T-helper 9 cell (primary cell): ENCODE measurements at places on chromosomes 11 and 22.

- no peak for DNase-seq
Observed at GRCh38 chr11:21710809-21711208, 482.1 kb upstream of the ANO5 start.

DNA sequence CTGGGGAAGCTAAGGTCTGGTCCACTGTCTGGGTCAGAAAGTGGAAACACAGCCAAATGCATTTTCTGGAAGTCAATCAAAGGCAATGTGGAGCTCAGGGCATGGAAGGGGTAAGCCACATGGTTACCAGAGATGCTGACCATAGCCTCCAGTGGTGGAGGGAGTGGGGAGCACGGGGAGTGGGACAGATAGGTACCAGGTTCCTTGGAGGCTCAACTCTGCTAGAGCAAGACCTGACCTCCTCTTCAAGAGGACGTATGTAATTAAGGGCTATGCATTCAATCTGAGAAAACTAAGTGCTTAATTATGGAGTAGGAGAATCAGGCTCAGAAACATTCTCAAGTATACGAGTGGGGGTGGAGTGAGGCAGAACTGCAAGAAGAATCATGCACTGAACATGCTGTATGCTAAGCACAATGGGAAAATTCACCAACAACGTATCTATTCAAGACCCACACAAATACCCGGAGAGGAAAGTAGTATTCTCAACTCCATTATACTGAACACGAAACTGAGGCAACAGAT is 65.2 kb upstream of the PHOX2A start:
- DNase-seq: no peak

DNA sequence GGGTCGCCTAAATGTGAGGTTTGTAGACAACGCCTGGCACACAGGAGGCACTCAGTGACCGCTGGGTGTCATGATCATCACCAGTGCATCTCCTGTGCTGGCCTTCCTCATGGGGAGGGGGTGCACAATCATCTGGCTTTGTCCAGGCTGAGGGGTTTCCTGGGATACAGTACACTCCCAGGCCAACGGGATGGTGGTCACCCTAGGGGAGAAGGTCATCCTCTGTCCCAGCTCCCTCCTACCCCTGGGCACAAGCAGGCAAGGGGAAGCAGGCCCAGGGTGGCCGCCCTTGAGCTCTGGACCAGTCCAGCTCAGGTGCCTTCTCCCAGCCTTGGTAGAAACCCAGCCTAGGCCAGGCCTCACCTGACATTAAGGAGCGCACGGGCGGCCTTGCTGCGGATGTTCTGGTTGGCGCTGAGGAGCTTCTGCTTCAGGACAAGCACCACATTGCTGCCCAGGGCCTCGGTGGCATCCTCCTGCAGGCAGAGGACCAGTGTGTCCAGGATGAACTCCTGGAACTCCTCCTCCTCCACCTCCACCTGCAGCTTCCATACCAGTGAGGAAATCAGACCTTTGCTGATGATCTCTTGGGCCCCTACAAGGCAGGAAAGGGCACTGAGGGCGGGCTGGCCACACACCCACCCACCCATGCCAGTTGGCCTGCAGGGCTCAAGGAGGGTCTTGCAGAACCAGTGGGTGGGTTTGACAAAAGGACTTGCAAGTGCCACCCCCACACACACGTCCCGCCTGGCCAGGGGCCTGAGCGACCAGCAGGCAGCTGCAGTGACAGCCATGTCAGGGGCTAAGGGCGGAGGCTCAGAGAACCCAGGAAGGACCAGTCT is 6.6 kb upstream of the GNAZ start:
- no peak for DNase-seq

GRCh38 chr22:45096256-45096907 is 67.3 kb upstream of the NUP50 start:
- peak; percentile 6 for DNase-seq

GRCh38 chr11:37770145-37770544 is 1172.1 kb upstream of the RAG2 start:
- DNase-seq: no peak

GRCh38 chr11:87020336-87020735 is 17.4 kb upstream of the TMEM135 start:
- DNase-seq: no peak

DNA sequence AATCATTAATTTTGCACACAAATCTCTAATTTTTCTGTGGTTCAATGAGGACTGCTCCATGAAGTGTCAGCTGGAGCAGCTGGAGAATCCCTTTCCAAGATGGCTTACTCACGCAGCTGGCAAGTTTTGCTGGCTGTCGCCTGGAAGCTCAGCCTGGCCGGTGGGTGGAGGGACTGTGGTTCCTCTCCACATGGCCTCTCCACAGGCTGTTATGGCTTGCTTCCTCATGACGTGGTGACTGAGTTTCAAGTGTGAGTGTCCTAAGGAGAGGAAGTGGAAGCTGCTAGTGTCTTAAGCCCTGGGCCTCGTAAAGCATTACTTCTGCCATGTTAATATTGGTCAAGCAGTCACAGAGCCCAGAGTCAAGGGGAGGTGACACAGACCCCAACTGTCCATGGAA is 14.0 kb upstream of the NRIP3 start:
- no peak for DNase-seq

DNA sequence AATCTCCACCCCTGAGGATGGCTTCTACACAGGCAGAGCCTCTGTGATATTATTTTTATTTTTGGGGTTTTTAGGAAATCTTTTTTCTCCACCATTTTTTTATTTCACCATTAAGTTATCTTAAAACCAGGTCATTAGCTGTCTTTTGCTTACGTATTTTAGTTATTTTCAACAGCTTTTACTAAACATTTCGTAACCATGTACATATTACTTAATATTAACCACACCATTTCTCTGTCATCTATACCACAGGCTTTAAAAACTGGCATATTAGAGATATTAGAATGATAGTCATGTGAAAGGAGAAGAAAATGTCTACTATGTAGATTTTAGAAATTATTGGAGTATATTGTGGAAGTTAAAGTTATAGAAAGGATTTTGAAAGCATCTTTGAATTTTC is 37.4 kb downstream of the YAP1 start:
- DNase-seq: no peak

DNA sequence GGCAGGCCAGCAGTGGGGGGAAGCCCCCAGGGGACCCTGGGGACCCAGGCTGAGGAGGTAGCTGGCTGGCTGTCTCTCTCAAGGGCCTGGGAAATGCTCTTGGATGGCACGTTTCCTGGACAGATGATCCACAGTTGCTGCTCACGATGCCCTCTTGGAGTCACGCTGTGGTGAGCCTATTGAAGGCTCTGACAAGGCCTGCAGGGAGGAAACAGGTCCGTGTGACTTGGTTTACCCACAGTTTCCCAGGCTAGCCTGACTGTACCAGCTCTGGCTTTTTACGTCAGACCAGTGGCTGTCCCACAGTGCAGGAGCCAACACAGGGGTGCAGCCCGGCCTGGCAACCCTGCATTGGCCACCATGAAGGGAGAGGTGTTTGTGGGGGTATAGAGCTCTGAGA is 29.2 kb upstream of the PPARA start:
- DNase-seq: no peak

DNA sequence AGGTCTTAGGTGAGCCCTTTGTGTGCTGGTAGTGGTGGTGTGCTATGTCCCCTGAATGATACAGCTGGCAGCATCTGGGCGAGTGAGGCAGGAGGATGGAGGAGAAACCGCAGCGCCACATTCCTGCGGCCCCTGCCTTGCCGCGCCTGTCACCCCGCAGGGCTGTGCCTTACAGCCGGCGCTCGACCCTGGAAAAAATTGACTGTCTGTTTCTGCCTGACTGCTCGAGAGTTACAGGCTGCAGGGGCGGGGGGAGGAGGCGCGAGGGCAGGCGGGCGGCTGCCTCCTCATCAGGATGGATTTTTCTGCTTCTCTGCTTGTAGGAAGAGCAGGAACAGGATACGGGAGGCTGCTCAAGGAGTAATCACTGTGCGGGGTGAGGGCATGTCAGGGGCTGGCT is 443.4 kb downstream of the MIAT start:
- no peak for DNase-seq

DNA sequence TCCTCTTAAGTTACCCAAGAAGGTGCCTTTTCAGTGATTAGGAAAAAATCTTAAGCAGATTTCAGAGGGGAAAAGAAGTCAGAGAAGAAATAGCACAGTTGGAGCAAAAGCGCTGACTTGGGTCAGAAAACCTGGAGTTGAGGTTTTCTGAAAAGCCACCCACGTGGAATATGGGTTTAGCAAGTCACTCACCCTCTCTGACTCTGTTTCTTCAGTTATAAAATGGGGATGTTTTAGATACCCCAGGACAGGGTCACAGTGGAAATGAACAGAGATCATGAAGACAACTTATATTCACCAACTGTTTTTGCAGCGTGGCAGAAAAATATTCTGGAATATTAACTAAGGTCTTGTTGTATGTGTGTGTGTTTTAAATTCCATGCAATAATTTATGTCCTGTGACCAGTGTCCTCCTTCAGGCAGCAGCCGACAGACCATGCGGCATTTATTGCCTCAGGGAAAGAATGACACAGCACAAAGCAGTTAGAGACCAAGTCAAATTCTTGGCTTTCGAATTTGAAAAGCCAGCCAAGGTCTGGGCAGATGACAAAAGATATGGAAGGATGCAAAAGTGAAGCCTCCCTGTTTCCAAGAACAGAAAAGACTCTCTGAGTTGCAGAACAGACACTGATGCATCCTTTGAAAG is 119.9 kb downstream of the MIAT start:
- DNase-seq: no peak

GRCh38 chr11:456533-456932 is 6.5 kb downstream of the PTDSS2 start:
- DNase-seq: peak; percentile 39

DNA sequence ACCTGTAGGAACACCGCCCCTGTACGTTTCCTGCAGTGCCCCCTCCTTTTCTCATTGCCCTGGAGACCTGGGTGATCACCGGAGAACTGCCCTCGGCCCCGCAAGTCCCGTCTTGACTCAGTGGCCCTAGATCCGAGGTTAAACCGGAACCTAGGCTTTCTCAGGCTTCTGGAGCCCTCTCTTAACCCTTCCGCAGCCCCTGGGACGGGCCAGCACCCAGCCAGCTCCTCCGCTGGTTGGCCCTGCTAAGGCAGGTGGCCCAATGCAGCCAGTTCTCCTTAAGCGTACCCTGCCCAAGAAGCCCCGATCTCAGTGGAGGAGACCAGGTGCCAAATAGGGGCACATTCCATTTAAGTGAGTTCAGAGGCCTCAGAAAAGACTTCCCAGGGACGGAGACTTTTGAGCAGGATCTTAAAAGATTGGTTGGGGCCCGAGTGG is 776 bp downstream of the NLRX1 start:
- DNase-seq: no peak

DNA sequence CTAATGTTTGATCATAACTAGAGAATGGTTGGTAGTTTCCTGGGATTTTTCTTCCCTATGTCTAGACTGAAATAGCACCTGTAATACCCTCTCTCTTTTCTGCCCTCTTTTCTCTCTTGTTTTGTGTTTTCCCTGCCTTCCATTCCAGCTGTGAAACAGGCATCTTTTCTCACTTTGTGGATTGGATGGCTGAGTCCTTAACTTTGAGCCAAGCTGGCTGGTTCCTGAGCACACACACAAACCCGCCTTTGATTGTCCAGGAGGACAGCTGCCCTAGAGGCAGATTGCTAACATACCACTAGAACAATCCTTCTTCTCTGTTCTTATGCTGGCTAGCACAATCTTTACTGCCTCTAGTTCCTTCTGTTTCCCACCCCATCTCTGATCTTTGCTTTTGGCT is 17.7 kb downstream of the CTNND1 start:
- no peak for DNase-seq

DNA sequence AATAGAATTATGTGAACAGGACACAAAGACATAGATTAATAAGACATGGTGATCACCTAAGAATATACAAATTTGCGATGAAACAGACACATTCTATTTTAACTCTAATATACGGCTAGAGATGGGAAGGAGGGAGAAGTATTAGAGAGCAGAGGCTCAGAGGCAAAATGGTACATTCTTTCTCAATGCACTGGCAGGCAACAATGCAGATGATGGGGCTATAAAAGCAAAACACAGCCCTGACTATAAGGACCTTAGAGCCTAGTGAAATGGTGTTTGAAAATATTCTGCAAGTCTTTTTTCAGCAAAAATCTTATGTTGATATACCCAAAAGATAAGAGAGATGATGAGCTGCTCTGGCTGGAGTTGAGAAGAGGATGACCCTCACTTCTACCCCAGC is 13.1 kb downstream of the TCF20 start:
- DNase-seq: no peak

- no peak for DNase-seq
Observed at GRCh38 chr22:35544189-35544588, 3.6 kb downstream of the RASD2 start.

DNA sequence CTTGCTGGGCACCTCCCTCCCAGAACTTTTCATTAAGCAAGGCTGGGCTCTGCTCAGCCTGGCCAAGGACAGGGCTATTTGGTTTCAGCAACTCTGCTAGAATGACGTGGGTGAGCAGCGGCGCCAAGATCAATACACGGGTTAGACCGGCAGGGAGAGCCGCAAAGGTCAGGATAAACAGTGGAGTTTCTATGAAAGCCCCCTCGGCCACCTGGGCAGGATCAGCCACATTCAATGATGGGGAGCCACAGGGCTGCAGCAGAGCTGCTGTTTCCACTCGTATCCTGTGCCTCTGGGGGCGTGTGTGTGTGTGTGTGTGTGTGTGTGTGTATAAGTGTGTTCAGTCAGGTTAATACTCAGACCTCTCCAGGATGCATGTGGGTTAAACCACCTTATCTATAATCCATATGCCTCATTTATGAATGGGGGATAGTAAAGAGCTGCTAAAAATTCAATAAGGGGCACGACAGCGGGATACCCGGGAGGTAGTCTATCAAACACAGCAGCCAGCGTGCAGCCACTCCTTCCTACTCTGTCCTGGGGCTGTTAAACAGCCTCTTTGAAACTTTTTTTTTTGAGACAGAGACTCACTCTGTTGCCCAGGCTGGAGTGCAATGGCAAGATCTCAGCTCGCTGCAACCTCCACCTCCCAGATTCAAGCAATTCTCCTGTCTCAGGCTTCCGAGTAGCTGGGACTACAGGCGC is 34.8 kb downstream of the MYH9 start:
- no peak for DNase-seq
